ENCODE measurements at places on chromosomes 7 and 10.
A peak's percentile ranks its signal among the peaks of the same experiment; 100 is the strongest.

GRCh38 chr10:94088926-94089381 is 95.2 kb downstream of the PLCE1 start:
- no peak for DNase-seq

- DNase-seq: no peak
These were observed 125.7 kb downstream of the ADCY1 start for GRCh38 chr7:45699726-45700390.

GRCh38 chr10:67659497-67659896 is 36.5 kb downstream of the CTNNA3 start:
- DNase-seq: no peak

DNA sequence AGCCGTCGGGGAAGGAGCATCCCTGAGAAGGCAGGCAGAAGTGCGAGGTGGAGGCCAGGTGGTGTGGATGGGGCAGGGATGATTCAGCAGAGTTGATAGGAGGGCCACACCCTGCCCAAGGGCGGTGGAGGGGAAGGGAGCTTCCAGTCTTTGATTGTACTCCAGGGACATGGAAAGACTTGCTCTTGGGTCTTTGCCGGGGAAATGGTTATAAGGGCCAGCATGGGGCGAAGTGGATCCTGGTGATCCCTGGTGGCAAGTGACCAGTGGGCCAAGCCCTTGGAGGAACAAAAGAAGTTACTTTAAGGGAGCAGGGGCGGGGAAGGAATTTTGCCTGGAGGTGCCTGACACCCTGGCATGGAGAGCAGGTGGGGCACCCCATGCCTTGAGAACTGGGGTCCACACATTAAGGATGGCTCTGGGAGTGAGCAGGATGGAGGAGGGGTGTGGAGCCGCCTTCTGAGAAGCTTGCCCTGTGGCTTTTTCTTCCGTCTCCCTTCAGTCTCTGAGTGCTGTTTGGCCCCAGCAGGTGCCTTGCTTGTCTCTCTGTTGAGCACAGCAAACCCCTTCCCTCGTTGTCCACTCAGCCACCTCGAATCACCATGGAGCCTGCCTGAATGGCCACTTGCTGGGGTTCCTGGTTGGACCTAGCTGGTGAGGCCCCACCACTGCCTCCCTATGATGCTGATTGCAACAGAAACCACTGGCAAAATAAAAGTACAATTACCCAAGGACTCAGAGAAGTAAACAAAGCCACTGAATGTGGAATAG is 83.9 kb downstream of the RAMP3 start:
- DNase-seq: no peak

GRCh38 chr10:98128802-98129201 is 5.7 kb upstream of the R3HCC1L start:
- DNase-seq: no peak

DNA sequence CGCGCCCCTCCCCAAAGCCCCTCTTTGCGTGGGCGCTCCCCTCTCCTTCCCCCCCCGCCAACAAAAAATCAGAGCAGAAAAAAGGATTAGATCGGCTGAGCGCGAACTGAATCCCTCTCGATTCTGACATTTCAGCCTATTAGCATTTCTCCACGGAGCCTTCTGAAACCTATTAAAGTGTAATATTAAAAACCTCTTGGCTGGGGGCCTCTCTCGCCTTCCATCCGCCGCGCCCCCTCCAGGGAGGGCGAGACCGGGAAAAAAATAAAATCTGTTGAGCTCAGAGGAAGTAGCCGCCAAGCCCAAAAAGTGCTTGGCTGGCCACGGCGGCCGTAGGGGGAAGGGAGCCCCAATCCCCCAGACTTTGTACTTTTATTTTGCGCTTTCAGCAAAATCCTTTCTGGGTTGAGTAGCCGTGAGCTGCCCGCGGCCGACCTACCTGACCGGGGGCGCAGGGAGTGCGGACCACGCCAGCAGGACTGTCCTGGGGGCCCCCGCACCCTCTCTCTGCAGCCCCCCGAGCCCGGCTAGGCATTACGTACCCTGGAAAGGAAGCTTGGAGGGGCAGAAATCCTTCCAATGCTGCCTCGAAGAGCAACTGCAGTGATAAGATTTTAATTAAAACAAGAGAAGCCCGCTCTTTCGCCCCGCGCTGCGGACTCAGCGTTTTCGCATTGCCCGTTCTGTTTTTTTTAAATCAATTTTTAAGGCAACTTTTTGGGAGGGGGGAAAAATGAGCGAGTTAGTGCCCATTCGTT is 1.3 kb upstream of the TNRC18 start:
- peak; percentile 80 for DNase-seq

GRCh38 chr7:52584041-52584440 is 451.4 kb upstream of the POM121L12 start:
- DNase-seq: no peak

DNA sequence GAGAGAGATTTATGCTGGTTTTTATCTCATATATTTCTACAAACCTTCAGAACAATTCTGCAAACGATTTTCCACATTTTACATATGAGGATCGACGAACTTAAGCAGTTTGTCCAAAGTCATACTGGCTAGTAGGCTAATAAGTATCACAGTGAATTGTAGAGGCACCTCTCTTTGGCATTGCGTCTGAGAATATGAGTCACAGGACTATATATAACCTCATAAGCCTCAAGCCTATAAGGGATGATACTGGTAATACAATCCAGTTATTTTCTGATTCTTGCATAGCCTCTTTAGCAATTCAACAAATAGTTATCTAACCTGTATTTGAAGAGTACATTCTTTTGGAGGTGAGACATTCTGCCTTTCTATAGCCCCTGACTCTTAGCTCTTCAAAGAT is 129.8 kb downstream of the GPR158 start:
- DNase-seq: no peak

DNA sequence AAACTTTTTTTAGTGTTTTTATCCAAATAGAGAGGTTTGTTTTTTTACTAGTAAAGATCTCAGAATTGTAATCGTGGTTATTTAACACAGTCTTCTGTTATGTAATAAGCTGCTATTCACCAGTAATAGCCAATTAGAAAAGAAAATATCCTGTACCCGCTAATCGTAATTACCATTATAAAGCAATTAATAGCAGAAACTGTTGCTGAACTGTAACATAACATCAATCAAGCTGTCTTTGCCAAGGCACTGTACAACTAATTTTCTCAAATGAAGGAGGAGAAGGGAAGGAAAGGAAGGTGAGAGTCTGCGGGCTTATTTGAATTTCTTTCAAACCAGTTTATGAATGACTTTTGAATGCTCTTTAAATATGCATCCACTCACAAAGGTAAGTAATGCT is 9.3 kb downstream of the ZNF277 start:
- DNase-seq: peak; percentile 21

GRCh38 chr7:1533547-1534329 is 3.2 kb downstream of the MAFK start:
- DNase-seq: no peak

GRCh38 chr7:148898845-148899484 is 14.9 kb upstream of the EZH2 start:
- DNase-seq: no peak

- DNase-seq: no peak
These were observed 20.0 kb downstream of the TMEM106B start for GRCh38 chr7:12231097-12231496.

- no peak for DNase-seq
These were observed 830 bp downstream of the IMPDH1 start for GRCh38 chr7:128408709-128409595.

DNA sequence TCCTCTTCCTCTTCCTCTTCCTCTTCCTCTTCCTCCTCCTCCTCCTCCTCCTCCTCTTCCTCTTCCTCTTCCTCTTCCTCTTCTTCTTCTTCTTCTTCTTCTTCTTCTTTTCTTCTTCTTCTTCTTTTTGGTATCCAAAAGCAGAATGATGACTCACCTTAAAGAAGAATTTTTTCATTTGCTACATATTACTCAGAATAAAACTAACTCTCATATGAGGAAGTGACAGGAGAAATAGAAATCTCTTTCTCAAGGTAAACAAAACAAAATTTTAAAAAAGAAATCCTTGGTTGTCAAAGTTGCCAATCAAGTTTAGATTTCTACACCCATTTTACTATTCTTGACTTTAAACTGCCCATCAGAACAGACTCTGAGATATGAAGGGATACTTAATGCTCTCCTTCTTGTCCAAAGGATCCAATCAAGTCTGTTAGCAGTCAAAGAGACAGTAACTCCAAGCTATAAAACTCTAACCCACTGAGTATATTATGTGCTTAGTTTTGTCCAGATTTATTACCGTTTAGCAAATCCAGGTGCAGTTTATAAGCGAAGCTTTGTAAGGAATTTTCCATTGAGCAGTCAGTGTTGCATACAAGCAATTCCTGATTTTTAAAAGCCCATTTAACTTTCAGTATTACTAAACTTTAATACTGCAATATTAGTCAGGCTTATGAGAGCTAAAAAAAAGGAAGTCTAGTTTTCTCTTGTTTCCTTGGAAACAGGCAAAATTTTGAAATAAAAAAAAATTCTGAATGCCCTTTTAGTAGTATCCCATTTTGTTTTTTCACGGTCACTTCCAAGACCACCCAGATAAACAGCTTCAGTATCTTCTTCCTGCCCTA is 43.1 kb upstream of the SNX13 start:
- no peak for DNase-seq

DNA sequence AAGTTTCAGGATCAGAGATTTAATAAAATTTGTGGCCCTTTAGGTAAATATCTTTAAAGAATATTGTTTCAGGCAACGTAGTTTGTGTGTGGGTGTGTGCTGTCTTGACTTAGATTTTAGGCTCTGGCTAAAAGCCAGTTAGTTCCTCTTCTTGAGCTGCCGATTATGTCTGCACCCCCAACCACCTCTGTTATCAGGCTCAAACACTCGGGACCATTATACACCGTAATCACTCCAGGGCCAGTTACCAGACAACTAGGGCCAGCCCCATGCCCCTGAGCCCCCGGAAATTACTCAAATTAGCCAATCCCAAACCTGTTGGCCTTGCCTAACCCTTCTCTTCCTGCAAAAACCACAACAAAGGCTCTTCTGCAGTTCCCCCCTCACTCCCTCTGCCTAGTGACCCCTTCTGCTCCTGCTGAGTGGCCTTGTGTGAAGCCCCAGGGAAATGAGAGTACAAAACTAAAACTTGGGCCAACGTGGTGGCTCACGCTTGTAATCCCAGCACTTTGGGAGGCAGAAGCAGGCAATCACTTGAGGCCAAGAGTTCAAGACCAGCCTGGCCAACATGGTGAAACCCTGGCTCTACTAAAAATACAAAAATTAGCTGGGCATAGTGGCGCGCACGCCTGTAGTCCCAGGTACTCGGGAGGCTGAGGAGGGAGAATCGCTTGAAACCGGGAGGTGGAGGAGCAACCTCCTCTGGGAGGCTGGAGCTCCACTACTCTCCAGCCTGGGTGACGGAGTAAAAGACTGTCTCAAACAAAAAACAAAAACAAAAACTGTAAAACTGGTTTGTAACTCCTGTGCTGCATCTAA is 9.2 kb upstream of the HNRNPF start:
- DNase-seq: no peak

GRCh38 chr7:12162415-12163113 is 48.5 kb upstream of the TMEM106B start:
- DNase-seq: peak; percentile 37

GRCh38 chr7:114160925-114161324 is 242.1 kb upstream of the PPP1R3A start:
- no peak for DNase-seq

GRCh38 chr10:115593060-115593459 is 499.9 kb downstream of the ATRNL1 start:
- no peak for DNase-seq

- no peak for DNase-seq
These were observed 349.1 kb upstream of the TPK1 start for GRCh38 chr7:145184956-145185355.

DNA sequence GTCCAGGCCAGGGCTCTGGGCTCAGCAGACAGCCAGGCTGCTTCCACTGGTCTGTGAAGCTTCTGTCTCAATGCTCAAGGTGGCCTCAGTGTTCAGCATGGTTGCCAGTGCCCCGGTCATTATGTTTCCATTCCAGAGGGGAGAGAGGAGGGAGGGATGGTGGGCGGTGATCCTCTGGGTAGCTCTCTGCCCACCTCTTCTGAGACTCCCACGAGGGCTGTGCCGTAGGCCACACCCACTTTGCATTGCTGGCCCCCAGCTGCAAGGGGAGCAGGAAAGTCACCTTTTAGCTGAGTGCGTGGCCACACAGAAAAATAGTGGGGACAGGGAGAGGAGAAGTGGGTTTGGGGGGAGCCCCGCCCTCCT is 42.5 kb downstream of the FOXK1 start:
- peak; percentile 79 for DNase-seq

GRCh38 chr7:55288070-55288824 is 76.9 kb upstream of the LANCL2 start:
- DNase-seq: no peak

- no peak for DNase-seq
These were observed 42.7 kb downstream of the SPDYE5 start for GRCh38 chr7:75534727-75535307.

DNA sequence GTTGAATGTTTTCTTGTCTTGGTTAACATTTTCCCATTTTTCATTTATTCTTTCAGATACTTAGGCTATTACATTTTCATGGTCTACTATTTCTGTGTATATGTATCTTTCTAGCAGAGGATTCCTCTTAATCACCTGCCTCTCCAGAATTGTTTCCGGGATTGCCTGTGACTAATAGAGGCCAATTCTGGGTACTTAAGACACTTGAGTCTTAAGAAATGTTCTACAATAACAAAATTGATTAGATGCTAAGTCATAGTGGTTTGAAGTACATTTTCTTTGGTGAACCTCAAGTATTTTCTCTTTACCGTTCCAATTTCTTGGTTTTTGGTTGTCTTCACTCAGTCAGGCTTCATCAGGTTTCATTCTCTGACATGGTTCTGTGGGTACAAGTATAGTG is 26.4 kb downstream of the BBS9 start:
- no peak for DNase-seq

GRCh38 chr10:29828956-29829355 is 194.2 kb upstream of the SVIL start:
- no peak for DNase-seq

GRCh38 chr7:136677471-136678365 is 190.7 kb upstream of the CHRM2 start:
- DNase-seq: no peak

GRCh38 chr7:10022957-10023356 is 950.7 kb upstream of the PHF14 start:
- DNase-seq: peak; percentile 79

- no peak for DNase-seq
These were observed 103.9 kb upstream of the RET start for GRCh38 chr10:42972946-42973345.

GRCh38 chr7:19522486-19522885 is 186.4 kb downstream of the POLR1F start:
- DNase-seq: no peak

DNA sequence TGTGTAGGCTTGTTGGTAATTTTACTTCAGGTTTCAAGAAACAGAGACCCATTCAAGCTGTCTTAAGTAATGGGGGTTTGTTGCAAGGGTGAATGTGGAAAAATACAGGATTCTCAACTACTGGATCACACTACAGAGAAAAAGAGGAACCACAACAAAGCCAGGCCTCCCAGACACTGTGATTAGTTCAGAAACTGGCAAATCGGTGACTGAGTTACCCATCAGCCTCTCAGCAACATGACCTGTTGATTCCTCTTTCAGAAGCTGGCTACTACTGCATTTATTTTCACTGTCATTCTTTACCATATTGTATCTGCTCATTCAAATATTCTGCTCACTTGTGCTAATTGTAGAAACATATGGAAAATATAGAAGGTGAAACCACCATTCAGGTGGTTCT is 16.0 kb downstream of the CCDC71L start:
- no peak for DNase-seq

All from NCI-H1417 (cell line).